Bone marrow (tissue), 2 donors: ENCODE measurements at places on chromosomes 6 and 20.

GRCh38 chr6:24524805-24525204 is 30.0 kb downstream of the ALDH5A1 start:
- DNase-seq, result no peak

- no peak for DNase-seq
These were observed 47.8 kb downstream of the GMPR start for GRCh38 chr6:16286151-16286522.

DNA sequence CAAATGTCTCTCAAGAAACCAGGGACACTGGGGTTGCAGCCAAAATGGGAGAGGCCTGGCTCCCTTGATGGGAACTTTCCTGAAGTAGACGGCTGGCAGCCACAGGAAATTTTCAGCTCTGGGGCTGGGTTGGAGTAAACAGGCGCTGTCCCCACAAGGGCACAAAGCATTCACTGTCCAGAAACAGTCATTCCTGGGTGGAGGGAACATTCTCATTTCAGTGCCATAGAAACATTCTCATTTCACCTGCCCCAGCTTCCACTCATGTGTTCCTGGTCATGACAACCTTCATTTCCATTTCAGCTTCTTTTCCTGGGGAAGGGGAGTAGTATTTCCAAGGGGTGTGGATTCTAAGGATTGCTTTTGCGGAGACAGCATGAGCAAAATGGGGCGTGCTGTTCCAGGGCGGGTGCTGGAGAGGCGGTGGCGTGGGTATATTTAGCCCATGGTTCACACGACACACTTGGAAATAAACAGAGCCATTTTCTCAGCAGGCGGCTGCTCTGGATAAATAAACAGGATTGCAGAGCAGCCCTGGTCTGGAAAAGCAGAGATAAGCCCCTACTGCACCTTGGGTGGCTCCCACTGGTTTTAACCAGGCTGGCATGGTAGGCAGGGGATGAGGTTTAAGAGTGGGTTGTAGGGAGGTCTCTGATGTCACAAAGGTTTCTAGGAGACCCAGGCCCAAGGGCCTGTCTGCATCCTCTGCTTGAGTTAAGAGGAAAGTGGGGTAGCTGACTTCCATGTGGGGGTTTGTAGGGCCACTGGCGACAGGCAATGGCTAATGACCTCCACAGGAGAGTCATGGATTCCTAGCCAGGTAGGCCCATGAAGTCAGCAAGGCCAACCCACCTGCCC is 32.9 kb downstream of the COX4I2 start:
- DNase-seq, result no peak

- DNase-seq, result no peak
These were observed 230.1 kb upstream of the SUPT3H start for GRCh38 chr6:45607798-45608197.

DNA sequence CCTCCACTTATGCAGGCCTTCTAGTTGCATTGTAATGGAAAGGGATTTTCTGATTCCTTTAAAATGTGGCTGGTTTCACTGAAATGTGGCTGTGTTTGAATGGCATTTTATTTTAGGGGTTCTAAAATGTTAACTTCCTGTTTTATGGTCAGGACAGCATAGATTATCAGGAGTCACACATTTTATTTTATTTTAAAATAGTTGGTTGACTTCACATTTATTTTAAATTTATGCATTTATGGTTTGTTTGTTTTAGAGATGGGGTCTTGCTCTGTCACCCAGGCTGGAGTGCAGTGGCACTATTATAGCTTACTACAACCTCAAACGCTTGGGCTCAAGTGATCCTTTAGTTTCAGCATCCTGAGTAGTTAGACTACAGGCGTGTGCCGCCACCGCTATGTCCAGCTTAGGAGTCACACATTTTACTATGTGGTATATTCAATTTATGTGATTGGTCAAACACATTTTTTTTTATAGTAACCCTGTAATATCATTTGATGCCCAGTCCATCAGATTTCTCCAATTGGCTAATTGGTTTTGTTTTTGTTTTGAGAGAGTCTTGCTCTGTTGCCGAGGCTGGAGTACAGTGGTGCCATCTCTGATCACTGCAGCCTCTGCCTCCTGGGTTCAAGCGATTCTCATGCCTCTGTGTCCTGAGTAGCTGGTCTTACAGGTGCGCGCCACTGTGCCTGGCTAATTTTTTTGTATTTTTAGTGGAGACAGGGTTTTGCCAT is 2.3 kb downstream of the DTD1 start:
- no peak for DNase-seq

DNA sequence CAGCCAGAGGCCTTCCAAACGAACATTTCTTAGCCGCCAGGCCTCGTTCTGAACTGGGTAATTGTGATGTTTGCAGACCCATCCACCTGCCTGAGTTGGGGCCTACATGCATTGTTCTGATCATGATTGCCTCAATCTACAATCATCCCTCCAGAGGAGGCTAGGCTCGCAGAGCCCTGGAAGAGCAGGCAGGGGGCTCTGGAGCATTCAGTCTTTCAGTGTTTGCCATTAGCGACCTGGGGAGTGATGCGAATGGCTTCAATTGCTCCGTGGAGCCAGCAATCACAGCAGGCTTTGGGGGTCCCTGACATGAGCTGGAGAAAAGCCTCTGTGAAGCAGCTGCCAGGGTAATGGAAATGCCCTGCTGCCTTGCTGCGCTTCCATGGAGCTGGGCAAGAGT is 22.0 kb downstream of the SNAP25 start:
- no peak for DNase-seq

DNA sequence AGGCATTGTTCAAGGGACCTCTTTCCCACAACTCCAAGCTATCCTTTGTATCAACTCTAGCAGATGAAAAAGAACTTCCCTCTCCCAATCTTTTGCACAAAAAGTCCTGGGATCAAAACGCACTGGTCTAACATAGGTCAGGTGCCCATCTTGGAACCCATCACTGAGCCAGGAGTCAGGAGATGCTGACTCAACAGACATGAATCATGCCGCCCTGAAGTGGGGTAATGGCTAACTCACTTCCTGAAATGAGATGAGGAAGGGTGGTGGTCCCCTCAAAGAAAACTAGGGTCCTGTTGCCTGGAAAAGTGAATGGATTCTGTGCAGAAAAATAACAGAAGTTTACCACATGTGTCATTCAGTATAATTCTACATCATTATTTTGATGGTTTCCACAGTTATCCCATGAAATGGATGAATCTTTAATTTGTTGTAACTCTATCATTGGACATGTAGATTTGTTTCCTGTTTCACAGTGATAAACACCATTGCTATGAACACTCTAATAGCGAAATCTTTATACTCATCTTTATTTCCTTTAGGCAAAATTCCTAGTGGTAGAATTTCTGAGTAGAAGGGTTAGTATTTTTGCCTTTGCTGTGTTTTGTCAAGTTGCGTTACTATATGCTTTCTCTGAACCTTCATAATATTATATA is 151.3 kb downstream of the SLC16A10 start:
- peak; percentile 11 for DNase-seq

DNA sequence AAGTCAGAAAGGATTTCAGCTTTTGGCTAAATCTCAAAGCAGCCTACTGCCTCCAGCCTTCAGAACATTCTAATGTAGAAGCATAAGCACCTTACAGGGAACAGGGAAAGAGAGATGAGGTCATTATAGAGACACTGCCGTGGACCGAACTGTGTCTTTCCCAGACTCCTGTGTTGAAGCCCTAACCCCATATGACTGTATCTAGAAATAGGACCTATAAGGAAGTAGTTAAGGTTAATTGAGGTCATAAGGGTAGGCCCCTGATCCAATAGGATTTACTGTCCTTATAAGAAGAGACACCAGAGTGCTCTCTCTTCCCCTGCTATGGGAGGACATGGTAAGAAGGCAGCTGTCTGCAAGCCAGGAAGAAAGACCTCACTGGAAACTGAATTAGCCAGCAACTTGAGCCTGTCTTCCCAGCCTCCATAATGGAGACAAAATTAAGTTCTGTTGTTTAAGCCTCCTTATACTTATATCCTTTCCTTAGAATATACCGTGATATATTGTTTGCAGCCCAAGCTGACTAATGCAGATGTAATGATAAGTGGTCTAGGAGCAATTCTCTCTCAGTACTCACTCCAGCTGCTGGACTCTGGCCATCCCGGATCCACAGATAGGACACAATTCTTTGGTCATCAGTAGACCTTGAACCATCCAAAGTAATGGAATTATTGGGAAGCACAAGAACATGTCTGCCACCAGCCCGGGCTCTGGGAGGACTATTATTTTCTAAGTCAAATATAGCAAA is 71.4 kb downstream of the ALDH5A1 start:
- no peak for DNase-seq

- DNase-seq, result no peak
These were observed 7.4 kb upstream of the ADTRP start for GRCh38 chr6:11785774-11786579.

DNA sequence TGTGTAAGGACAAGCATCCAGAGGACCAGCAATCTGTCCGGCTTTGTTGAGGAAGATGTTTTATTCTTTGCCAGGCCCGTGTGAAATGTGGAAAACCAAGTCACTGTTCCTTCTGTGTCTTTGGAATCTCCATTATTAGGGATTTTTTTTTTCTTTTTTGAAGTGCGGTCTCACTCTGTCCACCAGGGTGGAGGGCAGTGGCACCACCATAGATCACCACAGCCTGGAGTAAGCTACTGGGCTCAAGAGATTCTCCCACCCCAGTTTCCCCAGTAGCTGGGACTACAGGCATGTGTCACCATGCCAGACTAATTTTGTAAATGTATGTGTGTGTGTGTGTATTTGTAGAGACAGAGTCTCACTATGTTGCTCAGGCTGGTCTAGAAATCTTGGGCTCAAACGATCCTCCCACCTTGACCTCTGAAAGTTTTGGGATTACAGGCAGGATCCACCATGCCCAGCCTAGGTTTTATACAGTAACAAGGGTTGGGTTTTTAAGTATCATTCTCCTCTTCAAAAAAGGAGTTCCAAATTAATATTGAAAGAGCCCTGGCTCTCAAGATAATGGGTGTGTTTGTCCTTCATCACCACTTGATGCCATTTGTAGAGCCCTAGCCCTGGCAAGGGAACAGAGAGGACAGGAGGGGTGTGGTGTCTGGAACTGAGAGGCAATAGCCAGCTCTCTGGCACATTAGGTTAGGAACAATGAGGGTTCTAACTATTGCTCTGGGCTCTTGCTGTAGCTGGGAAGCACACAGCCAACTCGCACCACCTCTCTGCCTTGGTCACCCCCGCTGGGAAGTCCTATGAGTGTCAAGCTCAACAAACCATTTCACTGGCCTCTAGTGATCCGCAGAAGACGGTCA is 3.1 kb downstream of the LAMP5 start:
- no peak for DNase-seq

DNA sequence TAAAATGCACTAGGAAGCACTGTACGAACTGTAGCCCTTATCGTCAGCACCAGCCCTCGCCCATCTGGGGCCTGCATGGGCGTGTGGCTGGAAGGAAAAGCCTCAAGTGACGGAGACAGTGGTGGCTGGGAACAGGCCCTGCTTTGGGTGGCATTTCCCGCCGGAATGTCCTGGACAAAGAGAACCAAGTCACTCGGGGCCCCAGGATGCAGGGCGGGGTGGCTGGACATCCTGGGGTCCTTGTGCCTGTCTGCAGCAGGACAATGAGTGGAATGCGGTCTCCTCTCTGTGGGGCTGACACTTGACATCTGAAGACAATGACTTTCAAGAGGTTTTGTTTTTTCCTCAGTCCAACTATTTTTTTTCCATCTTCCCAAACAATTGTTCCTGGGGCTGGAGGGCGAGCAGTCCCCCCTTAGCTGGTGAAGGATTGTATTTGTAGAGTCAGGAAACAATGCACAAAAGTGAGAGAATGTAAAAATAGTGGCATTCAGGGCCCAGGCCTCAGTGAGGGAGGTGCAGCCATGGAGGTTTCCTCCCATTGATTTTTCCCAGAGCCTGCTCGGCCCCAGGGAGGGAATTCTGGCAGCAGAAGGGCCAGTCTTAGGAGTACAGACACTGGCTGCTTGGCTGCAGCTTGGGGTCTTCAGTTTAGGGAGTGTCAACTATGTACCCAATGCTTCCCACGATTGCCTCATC is 64.4 kb downstream of the PREX1 start:
- DNase-seq, result no peak

- DNase-seq, result no peak
These were observed 17.0 kb upstream of the ZNF318 start for GRCh38 chr6:43386492-43386891.

GRCh38 chr6:149855741-149856140 is 8.4 kb downstream of the LRP11 start:
- DNase-seq, result no peak

GRCh38 chr6:19995575-19996257 is 158.5 kb downstream of the ID4 start:
- no peak for DNase-seq

- no peak for DNase-seq
These were observed 94.4 kb upstream of the PRDM1 start for GRCh38 chr6:105991561-105992314.

DNA sequence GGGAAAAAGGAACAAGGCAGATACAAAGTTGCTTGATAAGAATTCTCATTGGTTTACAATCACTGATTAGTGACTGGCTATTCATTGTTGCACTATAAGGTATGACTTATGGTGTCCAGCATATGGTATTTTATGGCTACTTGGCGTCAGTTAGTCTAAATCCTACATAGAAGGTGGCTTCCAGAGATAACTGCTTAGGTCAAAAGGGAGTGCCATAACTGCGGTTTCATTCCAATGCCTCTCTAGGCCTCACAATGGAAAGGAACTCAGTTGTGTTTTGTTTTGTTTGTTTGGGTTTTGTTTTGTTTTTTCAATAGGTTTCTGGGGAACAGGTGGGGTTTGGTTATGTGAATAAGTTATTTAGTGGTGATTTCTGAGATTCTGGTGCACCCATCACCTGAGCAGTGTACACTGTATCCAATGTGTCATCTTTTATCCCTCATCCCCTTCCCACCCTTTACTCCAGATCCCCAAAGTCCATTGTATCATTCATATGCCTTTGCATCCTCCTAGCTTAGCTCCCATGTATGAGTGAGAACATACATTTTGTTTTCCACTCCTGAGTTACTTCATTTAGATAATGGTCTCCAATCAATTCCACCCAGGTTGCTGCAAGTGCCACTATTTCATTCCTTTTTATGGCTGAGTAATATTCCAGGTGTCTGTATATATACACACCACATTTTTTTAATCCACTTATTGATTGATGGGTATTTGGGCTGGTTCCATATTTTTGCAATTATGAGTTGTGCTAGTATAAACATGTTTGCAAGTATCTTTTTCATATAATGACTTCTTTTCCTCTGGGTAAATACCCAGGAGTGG is 7.0 kb downstream of the GOPC start:
- DNase-seq, result no peak

GRCh38 chr6:100549406-100550167 is 84.9 kb upstream of the SIM1 start:
- no peak for DNase-seq

GRCh38 chr20:50475681-50476292 is 34.4 kb upstream of the PTPN1 start:
- DNase-seq, result no peak

GRCh38 chr6:127811900-127812570 is 88.8 kb downstream of the THEMIS start:
- DNase-seq, result no peak

GRCh38 chr6:169935348-169935718 is 183.9 kb downstream of the ERMARD start:
- DNase-seq, result no peak

DNA sequence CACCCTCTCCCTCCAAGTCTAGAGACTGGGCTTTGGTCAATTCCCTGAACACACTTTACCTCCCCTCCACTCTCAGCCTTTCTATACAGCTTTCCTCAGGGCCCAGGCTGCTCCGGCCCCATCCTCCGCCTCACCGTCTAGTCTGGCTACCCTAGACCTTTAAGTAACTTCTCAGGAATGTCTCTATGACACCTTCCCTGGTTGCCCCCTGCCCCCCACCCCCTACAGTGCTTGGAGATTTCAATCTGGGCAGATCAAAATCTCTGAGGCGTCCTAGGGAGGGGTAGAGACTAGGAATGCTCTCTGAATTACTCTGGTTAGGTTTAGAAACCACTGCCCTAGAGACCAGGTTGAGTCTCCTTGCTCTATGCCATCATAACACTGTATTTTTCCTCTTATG is 6.1 kb downstream of the UBE2J1 start:
- no peak for DNase-seq
